Activated T-helper 9 cell treated with anti-CD3 and anti-CD28 coated beads, Interleukin-2, amount 50 U/mL, for 16 hours (primary cell): ENCODE measurements at places on chromosomes 13 and 19.

DNA sequence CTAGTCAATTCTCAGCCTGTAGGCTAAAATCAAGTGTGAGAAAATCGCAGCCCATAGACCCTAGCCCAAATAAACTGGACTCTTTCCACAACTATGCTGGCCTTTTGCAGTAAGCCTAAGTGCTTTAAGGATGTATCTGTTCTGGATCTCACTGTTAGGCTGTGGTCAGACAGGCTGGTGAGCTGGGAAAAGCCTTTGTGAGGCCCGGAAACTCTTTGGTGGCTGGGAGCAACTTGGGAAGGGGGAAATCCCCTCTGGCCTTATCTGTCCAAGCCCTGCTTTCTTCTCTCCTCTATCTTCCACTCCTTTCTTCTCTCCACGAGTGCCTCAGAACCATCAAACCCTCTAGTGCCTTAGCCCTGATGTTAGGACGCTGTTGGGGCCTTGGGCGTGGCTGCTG lies 135.4 kb downstream of the LACC1 start:
- no peak for DNase-seq

- DNase-seq = no peak
Measured at GRCh38 chr13:43268632-43269031, 245.2 kb downstream of the DNAJC15 start.

DNA sequence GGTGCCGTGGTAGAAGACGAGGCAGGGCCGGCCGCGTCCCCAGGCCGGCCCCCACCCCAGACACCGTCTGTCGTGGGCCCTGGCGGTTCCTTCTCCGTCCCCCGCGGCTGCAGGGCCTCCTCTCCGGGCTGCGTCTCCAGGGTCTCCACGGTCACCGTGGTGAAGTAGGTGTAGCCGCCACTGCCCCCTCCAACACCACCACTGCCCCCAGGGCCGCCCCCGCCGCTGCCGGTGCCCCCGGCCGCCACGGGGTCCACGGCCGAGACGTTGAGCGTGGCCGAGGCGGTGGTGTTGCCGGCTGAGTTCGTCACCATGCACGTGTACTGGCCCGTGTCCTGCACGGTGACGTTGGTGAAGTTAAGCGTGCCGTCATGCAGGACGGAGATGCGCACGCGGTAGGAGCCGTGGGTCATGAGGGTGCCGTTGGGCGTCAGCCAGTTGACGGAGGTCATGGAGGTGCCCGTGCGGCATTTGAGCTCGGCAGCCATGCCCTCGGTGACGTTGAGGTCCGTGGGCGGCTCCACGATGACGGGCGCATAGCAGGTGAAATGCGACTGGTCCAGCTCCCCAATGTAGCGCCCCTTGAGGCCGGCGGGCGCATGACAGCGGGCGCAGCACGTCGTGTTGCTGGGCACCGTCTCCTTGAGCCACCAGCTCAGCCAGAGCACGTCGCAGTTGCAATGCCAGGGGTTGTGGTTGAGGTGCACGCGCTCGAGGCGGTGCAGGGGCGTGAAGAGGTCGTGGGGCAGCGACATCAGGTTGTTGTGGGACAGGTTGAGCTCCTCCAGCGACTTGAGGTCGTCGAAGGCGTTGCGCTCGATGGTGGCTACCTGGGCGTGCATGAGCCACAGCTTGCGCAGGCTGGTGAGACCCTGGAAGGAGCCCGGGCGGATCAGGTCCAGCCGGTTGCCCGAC lies 4.6 kb upstream of the ASPDH start:
- DNase-seq = no peak

DNA sequence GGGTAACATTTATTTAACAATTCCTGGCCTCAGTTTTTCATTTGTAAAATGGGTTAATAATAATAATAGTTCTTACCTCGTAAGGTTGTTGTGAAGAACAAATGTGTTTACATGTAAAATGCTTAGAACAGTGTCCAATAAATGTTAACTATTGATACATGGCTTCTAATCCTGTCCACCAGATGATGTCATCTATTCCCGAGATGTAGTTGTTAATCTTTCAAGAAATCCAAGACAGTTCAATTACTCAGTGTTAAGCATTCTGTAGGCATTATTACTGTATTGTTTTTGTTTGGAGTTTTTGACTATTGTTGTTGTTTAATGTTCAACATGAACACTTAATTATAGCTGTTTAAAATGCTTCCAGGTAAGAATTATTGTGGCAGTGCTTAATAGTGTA lies 131.0 kb upstream of the FNDC3A start:
- DNase-seq = no peak

- no peak for DNase-seq
Measured at GRCh38 chr19:6233056-6233826, 46.5 kb downstream of the MLLT1 start.

- no peak for DNase-seq
Measured at GRCh38 chr13:106156468-106156867, 379.0 kb downstream of the EFNB2 start.

- no peak for DNase-seq
Measured at GRCh38 chr13:23701636-23702035, 131.4 kb downstream of the TNFRSF19 start.

- no peak for DNase-seq
Measured at GRCh38 chr19:45640849-45641273, 1.7 kb upstream of the EML2 start.

DNA sequence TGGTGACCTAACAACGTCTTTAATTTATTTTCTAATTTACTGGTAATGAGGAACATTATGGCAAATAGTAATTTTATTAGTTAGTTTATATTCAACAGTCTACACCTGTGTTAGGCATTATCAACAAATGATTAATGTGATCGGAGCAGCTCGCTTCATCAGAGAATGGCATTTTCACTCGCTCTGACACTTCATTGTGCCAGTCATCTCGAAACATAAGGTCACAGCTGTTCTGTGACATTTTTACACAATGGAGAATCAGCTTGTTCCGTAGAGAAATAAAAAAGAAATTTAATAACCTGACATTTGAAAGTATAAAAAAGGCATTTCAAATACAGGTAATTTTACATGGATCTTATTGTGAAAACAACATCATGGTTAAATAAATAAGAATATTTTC lies 858.4 kb downstream of the SLITRK6 start:
- no peak for DNase-seq

DNA sequence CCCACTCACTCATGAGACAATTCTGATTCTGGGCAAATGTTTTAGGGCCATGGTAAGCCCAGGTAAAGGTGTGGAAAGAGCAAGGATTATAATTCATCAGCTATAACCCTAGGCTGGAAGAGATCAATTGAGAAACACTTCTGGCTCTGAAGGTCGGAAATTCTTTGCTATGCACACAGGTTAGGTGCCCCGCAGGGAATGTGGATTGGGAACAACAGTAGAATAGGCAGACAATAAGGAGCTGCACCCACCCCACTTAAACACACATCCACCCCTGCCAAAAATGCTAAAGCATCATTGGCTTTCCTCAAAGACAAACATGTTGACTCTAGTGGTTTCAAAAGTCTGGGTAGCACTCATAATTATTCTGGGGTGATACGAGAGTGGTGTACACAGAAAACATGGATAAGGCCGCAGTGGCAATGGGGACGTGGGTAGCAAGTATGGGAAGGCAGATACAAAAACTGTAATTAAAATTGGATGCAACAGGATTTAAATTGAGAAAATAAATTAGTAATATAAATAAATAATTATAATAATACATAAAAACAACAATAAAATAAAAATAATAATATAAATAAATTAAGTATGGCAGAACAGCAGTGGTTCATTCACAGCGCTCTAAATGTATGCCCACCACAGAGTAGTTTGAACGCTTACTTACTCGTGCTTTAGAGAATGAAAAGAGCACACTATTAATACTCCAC lies 8.6 kb downstream of the EFNB2 start:
- no peak for DNase-seq

DNA sequence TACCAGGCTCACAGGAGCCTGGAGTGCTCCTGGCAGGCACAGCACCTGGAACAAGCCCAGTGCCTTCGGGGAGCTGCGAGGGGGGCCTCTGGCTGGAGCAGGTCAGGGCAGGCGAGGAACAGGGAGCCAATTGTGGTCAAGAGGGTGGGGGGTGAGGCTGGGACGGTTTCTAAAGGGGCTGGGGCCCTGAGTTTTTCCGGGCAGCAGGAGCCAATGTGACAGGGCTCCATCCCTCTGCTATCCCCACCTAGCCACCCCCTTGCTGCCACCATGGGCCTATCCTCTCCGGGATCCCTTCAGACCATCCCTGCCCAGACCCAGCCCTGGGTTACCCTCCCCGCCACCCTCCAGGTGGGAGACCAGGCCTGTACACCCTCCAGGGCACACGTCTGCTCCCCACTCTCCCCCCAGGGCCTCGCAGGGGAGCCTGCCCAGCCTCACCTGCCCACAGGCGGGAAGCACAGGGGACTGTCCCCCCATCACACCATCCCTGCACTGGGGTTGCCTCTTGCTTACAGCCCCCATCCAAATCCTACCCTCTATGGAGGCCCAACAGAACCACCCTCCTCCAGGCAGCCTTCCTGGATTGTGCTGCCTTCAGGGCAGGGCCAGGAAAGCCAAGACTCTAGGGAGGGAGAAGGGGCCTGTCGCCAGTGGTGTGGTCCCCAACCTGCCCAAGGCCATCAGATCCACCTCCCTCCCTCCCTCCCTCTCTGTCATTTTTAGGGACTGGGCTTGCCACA lies 121.0 kb downstream of the URI1 start:
- no peak for DNase-seq

- no peak for DNase-seq
Measured at GRCh38 chr19:37467608-37468090, 405 bp upstream of the ZNF569 start.

DNA sequence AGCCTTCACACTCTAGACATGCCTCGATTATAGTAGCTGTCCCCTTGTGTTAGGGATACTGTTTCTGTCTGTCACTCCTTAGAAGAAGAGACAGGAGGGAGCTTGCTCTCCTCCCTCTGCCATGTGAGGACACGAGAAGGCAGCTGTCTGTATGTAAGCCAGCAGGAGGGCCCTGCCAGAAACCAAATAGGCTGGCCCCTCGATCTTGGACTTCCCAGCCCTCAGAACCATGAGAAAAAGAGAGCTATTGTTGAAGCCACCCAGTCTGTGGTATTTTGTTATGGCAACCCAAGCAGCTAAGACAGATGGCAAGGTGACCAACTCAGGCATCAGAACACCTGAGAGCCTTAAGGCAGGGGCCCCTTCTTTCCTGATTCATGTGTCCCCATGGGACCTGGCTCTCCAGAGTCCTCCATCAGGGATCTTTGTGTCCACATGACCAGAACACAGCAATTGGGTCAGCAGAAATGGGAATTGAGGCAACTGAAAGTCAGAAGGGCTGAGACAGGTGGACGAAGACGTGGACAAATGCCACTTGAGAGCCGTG lies 65.6 kb upstream of the NPAS1 start:
- DNase-seq = no peak

DNA sequence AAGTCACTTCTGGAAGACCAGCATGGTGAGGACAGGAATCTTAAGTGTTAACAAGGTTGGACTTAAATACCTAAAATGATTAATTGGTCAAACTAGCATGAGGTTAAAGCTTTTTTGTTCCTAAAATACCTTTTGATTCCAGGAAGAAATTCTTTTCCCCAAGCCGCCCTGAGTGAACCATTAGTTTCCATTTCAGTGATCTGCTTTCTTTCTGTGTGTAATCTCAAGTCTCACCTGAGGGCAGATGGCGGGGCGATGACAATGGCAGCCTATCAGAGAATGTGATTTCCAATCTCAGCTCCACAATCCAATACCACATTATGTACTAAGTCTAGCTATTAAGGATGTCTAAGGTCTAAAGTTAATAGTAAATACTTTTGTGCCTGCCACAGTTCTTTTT lies 390.9 kb upstream of the SGCG start:
- DNase-seq = no peak

DNA sequence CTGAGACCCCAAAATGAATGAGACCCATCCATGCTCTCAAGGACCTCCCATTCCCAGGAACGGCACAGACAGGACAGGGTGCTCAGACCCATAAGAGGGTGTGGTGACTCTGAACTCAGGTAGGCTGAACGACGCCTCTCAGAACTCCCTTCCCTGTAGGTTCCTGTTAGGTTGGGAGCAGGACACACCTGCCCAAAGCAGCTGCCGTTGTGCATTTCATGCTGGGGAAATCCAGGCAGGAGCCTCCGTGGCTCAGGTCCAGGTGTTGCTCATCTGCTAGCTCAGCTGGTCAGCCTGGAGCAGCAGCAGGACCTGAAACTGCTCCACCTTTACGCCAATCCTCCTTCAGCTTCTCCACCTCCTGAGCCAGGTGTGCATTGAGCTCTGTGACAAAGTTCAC lies 19.1 kb upstream of the TEX101 start:
- no peak for DNase-seq

DNA sequence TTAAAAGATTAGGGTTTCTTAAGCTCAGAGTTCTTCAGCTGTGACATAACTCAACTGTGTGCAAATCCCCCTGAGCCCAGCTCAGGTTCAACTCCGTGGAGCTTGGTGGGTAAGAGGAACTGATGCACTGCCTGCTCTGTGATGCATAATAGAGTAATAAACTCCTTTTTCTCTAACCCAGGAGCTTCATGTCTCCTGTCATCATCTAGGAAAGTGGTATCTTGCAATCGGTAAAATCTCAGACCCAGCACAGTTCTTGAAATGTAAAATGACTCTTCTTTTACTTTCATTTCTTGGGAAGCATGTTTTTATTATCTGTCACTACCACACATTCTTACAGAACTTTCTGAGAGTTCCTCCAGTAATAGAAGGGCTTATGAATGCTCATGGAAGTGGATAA lies 123.8 kb upstream of the PCDH9 start:
- no peak for DNase-seq

DNA sequence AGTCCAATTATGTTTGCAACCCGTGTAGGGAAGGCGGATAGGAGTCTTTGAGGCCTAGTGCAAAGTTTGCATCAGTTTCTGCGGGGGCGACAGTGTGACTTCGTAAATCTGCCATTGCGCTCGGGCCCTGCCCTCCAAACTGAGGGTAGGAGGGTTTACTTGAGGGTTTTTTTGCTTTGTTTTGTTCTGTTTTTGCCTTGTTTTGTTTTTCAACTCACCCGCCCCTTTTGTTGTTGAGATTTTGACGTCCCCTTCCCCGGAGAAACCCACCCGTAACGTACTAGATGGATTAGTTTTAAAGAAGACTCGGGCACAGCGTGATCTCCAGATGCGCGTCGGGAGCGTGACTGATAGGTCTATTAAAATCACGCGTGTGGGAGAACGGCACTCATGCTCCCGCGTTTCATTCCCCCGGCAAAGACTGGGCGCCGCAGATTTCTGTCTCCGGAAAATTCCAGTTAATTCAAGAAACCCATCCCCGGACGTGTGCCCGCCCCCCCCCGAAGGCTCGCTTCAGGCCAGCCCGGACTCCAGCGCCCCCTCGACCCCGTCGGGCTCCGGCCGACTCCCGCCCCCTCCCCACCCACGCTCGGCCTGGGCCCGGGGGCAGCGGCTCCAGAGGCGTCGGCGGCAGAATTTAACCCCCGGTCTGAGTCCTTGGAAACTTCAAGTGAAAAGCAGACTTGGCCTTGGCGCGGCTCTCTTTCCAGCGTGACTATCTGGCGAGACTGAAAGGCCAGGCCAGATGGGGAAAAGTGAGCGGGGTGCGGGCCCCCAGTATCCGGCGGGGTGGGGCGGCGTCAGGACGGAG lies 5.0 kb downstream of the SOX1 start:
- DNase-seq = no peak
